ENCODE measurements at places on chromosomes 11 and 22. TPM values are rescaled to one million over a fixed set of nuclear protein-coding genes. Genes with fewer than 3 reads are reported as not detected.

Gene FXYD2
- 5.0 TPM for total RNA-seq

DNA sequence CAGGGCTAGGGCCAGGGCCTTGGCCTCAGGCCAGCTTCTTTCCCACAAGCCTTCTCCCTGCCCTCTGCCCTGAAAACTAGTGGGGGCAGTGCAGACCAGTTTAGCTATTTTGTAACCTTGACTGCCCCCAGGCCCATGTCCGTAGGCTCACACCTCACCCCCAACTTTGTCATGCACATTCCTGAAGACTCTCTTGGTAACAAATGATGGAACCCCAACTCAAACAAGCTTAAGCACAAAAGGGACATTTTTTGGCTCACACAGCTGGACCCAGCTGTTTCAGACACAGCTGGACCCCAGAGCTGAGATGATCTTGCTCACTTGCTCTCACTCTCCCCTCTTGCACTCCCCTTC, 46.6 kb downstream of the KCNQ1OT1 start:
- H3K4me3 ChIP-seq: no peak overlapping the region
- H3K27me3 ChIP-seq: no peaks in the 10 kb centered on the region
- H3K4me1 ChIP-seq: peaks cover 22% of the 10 kb centered on the region
- DNase-seq: no peak
- H3K27ac ChIP-seq: no peak overlapping the region

- peak overlapping the region; percentile 49 for H3K27ac ChIP-seq
- H3K4me1 ChIP-seq: peaks cover 32% of the 10 kb centered on the region
- no peak for DNase-seq
- peaks cover 20% of the 10 kb centered on the region for H3K36me3 ChIP-seq
- H3K27me3 ChIP-seq: no peaks in the 10 kb centered on the region
Observed at GRCh38 chr22:32852395-32853251, 51.1 kb downstream of the TIMP3 start.

DNA sequence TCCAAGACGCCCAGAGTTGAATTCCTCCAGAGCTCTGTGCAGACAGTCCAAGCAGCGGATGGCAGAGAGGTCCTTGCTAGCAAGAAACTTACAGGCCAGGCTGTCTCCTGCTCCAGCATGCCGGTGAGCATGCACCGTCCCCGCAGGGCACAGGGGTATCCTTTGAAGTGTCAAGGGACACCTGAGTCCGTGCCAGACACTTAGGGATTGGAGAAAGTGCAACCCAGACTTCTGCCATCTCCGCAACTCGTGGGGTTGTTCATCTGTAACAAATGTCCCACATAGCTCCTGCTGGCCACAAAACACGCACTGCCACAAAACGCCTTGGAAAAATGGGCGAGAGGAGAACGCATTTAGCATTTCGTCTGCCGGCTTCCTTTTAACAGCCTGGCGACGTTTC, 13.3 kb downstream of the TSPO start:
- no peaks in the 10 kb centered on the region for H3K27me3 ChIP-seq
- H3K4me3 ChIP-seq: no peak overlapping the region
- no peak for DNase-seq
- H3K27ac ChIP-seq: no peak overlapping the region
- H3K36me3 ChIP-seq: peaks cover 59% of the 10 kb centered on the region

GRCh38 chr11:134947556-134947955, 535.5 kb upstream of the B3GAT1 start:
- DNase-seq: no peak
- peaks cover 7% of the 10 kb centered on the region for H3K4me1 ChIP-seq
- no peaks in the 10 kb centered on the region for H3K36me3 ChIP-seq
- H3K4me3 ChIP-seq: no peak overlapping the region
- no peak overlapping the region for H3K27ac ChIP-seq

- no peak for DNase-seq
- H3K27me3 ChIP-seq: no peaks in the 10 kb centered on the region
- peaks cover 2% of the 10 kb centered on the region for H3K36me3 ChIP-seq
Observed at GRCh38 chr11:64566915-64567891, 23.8 kb upstream of the SLC22A12 start.

Gene CELF1
- 83.0 TPM for total RNA-seq

Gene KRTAP5-1
- total RNA-seq: not detected

Gene C11orf97
- total RNA-seq: 4.7 TPM

Gene MRPL17
- 21.6 TPM for total RNA-seq

- no peak overlapping the region for H3K27ac ChIP-seq
- no peak for DNase-seq
- H3K27me3 ChIP-seq: no peaks in the 10 kb centered on the region
- H3K4me3 ChIP-seq: no peak overlapping the region
- H3K36me3 ChIP-seq: no peaks in the 10 kb centered on the region
Observed at GRCh38 chr11:22234743-22235142, 41.9 kb downstream of the ANO5 start.

DNA sequence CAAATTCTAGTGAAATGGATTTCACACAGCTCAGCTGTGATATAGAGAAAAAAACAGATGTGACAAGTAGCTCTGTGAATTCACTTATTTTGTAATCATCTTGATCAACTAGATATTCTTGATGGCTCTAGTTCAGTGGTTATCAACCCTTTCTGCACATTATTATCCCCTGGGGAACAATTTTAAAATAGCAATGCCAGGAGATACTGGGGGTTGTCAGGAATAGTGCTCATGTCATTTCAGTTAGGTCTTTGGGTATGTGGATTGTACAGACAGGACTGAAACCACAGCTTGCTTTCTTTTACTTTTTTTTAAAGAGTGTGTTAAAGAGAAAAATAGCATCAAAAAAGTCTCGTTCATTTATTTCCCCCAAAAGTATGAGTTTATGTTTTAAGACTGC, 269.0 kb upstream of the PDGFD start:
- H3K4me1 ChIP-seq: no peaks in the 10 kb centered on the region
- no peaks in the 10 kb centered on the region for H3K27me3 ChIP-seq
- H3K4me3 ChIP-seq: no peak overlapping the region
- no peak overlapping the region for H3K27ac ChIP-seq
- DNase-seq: no peak
- no peaks in the 10 kb centered on the region for H3K36me3 ChIP-seq

Gene NDUFC2
- total RNA-seq: 257 TPM

- H3K27me3 ChIP-seq: no peaks in the 10 kb centered on the region
- no peak overlapping the region for H3K27ac ChIP-seq
- no peak overlapping the region for H3K4me3 ChIP-seq
- no peaks in the 10 kb centered on the region for H3K4me1 ChIP-seq
- no peaks in the 10 kb centered on the region for H3K36me3 ChIP-seq
Observed at GRCh38 chr11:14554959-14555358, 34.8 kb upstream of the PSMA1 start.

Gene OR10S1
- not detected for total RNA-seq

GRCh38 chr11:10413268-10413667, 41.8 kb upstream of the AMPD3 start:
- no peak overlapping the region for H3K27ac ChIP-seq
- no peaks in the 10 kb centered on the region for H3K36me3 ChIP-seq
- H3K4me1 ChIP-seq: no peaks in the 10 kb centered on the region
- DNase-seq: no peak

DNA sequence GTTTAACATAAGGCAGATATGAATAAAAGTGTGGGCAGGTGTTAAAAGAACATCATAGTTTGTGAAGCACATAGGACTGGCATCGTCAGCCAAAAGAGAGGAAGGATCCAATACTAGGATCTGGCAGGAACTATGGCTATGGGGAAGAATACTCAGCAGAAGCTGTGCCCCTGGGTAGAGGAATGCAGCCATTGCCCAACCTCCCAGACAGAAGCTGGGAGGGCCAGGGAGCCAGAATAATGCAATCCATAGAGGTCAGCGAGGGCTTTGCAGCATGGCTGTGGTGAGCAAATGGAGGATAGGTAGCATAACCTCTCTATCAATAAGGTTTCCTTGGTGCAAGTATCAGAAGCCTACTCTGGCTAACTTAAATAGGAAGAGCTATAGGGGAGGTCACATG, 11.7 kb upstream of the CSTF3 start:
- no peak for DNase-seq
- H3K27ac ChIP-seq: no peak overlapping the region
- no peaks in the 10 kb centered on the region for H3K36me3 ChIP-seq
- no peak overlapping the region for H3K4me3 ChIP-seq
- H3K27me3 ChIP-seq: no peaks in the 10 kb centered on the region

GRCh38 chr11:86118253-86118652, 49.4 kb upstream of the PICALM start:
- H3K27ac ChIP-seq: no peak overlapping the region
- H3K4me1 ChIP-seq: no peaks in the 10 kb centered on the region
- DNase-seq: no peak

- no peak overlapping the region for H3K27ac ChIP-seq
- H3K4me3 ChIP-seq: no peak overlapping the region
Observed at GRCh38 chr11:115929618-115930129, 425.5 kb upstream of the CADM1 start.

Gene FGF4
- not detected for total RNA-seq

Gene PTPRCAP
- 1.6 TPM for total RNA-seq

GRCh38 chr11:67261946-67262681, 4.2 kb upstream of the GRK2 start:
- H3K27ac ChIP-seq: no peak overlapping the region
- no peak for DNase-seq
- H3K27me3 ChIP-seq: no peaks in the 10 kb centered on the region

GRCh38 chr22:41512421-41513194, 31.7 kb downstream of the POLR3H start:
- peaks cover 93% of the 10 kb centered on the region for H3K36me3 ChIP-seq
- H3K27me3 ChIP-seq: no peaks in the 10 kb centered on the region
- no peak overlapping the region for H3K27ac ChIP-seq
- no peak for DNase-seq
- H3K4me1 ChIP-seq: peaks cover 59% of the 10 kb centered on the region
- no peak overlapping the region for H3K4me3 ChIP-seq

Gene CELSR1
- 2.9 TPM for total RNA-seq

DNA sequence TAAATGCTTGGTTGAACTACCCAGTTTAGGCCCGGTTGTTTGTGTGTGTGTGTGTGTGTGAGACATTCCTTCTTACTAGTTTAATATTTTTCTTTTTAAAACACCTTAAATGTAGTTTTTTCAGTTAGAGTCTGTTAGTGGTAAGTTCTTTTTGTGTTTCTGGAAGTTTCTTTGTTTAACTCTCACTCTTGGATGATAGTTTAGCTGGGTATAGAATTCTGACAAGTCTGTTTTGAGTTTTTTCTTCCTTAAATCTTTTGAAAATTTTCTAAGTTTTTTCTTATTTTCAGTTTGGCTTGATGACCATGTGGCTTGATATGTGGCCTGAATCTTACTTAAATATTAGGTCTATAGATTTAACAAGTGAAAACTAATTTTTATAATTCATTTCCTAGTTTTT, 60.1 kb downstream of the PDE3B start:
- no peaks in the 10 kb centered on the region for H3K27me3 ChIP-seq
- no peak overlapping the region for H3K27ac ChIP-seq
- no peak overlapping the region for H3K4me3 ChIP-seq
- H3K4me1 ChIP-seq: no peaks in the 10 kb centered on the region
- H3K36me3 ChIP-seq: no peaks in the 10 kb centered on the region

- no peak overlapping the region for H3K4me3 ChIP-seq
- H3K27me3 ChIP-seq: no peaks in the 10 kb centered on the region
- DNase-seq: no peak
- peaks cover 5% of the 10 kb centered on the region for H3K4me1 ChIP-seq
- no peaks in the 10 kb centered on the region for H3K36me3 ChIP-seq
Observed at GRCh38 chr11:112968941-112969713, 7.9 kb downstream of the NCAM1 start.

Gene KDM4F
- 0.11 TPM for total RNA-seq

- H3K36me3 ChIP-seq: peaks cover 3% of the 10 kb centered on the region
- H3K4me3 ChIP-seq: no peak overlapping the region
- peak overlapping the region; percentile 48 for H3K27ac ChIP-seq
- DNase-seq: no peak
- no peaks in the 10 kb centered on the region for H3K27me3 ChIP-seq
Observed at GRCh38 chr11:44780940-44781631, 54.3 kb downstream of the TSPAN18 start.

- no peaks in the 10 kb centered on the region for H3K36me3 ChIP-seq
- no peak for DNase-seq
- no peaks in the 10 kb centered on the region for H3K27me3 ChIP-seq
Observed at GRCh38 chr11:60987577-60988277, 16.2 kb downstream of the CD6 start.
